ENCODE measurements at places on chromosomes 12 and 14.

GRCh38 chr12:66352197-66352596 lies 49.9 kb downstream of the HELB start:
- no peak for DNase-seq

GRCh38 chr12:67764055-67764454 lies 115.5 kb downstream of the DYRK2 start:
- no peak for DNase-seq

DNA sequence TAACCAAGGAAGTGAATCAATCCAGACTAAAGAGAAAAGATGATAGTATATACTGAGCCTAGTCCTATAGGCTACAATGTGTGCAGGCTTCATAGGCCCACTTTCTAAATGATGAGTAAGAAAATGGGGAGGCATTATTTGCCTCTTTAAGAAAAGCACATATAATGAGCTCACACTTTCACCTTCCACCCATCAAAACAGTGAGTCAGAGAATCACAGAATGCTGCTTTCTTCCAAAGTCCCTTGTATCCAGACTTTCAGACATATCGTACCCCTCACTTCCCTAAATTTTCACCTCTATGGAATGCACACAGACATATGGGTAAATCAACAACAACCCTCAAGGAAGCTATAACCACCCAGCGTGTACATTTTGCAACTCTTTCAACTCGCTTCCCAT lies 286.4 kb upstream of the PRKD1 start:
- peak; percentile 65 for DNase-seq

DNA sequence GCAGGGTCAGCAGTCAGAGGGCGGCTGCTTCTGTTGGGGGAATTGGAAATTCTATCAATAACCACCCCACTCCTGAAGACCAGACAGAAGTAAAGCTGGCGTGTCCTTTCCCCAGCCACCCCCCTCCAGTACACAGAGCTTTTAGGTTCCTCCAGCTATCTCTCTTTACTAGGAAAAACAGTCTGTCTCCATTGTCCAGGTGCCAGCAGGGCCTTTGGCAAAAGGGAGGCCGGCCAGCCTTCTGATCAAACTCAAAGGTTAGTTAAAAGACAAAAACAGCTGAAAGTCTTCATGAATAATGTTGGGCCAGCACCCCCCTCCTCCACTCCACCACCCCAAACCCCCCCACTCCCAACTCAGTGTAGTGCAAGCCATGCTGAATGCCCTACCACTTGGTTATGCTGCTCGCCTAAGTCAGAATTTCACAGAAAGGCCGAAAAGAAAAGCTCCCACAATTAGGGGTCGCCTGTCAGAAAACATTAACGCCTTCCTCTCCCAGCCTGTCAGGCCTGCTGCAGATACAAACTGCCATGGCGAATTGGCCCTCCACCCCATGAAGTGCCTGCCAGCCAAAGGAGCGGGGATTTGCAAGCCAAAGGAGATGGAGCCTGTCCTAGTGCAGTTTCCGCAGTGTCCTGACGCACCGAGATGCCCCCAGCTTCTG lies 8.9 kb downstream of the ASCL1 start:
- DNase-seq, result no peak

DNA sequence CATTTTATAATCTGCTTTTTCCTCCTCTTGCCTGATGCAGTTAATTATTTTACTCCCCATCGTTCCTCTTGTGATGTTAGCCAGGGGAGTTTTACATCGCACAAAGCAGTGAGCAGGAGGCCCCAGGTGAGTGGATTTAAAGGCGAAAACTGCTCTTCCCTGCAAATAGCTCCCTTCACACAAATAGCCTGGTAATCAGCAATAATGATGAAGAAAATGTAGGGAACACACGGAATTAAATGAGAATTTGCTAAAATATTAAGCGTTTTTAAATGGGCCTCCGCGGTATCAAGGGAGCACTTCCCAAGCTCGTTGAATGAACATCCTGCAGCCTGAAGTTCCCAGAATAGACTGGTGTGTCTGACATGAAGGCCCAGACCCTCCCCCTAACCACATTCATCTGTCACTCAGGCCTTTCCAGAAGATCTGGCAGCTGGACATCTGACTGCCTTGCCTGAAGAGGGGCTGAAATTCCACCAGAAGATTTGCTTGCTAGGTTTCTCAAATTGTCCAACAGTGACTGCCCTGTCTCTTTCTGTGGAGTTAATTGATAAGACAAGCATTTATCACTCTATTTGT lies 127.2 kb downstream of the CCDC60 start:
- DNase-seq, result no peak

DNA sequence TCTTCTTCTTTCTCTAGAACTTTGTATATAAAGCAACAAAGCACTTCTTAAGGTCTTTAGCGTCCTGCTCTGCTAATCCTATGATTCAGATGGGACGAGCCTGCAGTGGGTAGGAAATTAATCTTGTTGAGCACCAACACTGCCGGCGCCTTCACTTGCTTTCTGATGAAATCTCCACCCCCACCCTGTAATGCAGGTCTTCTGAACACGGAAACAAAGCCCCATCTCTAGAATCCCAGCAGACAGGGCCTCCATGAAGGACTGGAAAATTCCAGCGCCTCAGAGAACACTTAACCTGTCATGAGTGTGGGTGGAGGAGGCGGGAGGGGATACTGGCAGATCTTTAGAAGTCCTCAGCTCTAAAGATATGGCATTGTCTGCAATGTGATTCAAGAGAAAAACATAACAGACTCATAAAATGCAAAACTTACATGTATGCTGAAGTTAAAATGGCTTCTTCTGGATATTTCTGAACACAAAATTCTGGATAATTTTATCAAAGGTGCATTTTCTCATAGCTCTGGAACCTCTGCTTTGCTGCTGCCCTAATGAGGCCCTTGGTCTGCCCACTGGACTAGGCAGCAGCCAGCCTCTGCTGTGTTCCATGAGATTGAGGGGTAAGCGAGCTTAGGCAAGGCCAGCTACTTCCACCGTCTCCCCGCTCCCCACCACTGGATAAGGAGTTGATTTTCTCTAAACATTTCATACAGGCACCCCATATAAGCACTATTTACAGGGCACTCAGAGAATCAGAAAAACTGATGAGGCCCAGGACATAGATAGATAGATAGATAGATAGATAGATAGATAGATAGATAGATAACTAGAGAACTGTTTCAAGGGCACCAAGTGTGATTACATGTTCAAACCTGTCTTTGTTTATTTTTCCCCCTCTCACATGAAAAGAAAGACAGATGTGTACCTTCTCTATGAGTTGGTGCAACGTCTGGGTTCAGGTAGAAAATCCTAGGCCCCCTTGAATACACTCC lies 43.1 kb downstream of the ZFP36L1 start:
- DNase-seq, result no peak

GRCh38 chr14:97760050-97760449 lies 962.9 kb downstream of the VRK1 start:
- no peak for DNase-seq

GRCh38 chr14:54025661-54026060 lies 69.0 kb upstream of the BMP4 start:
- DNase-seq, result peak; percentile 31

DNA sequence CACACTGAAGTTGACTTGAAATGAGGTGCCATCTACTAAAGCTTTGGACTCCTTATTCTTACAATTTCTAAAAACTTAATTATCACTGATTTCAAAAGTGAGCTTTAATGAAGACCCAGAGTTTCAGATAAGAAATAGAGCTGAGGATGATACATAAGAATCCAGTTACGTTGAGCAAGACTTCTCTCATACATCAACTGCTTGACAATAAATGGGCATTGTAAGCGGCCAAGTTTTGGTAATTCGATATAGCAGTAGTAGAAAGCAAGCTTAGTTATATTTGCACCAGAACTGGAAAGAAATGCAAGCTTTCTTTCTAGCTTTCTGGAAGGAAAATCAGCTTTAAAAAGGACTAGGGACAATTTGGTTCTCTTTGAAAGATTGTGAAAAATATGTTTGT lies 1359.6 kb downstream of the FSCB start:
- no peak for DNase-seq

GRCh38 chr14:99740411-99740810 lies 52.8 kb upstream of the EML1 start:
- DNase-seq, result no peak

- no peak for DNase-seq
Measured at GRCh38 chr12:77999074-77999715, 168.5 kb downstream of the NAV3 start.

- no peak for DNase-seq
Measured at GRCh38 chr12:2719392-2719791, 75.4 kb upstream of the FKBP4 start.

DNA sequence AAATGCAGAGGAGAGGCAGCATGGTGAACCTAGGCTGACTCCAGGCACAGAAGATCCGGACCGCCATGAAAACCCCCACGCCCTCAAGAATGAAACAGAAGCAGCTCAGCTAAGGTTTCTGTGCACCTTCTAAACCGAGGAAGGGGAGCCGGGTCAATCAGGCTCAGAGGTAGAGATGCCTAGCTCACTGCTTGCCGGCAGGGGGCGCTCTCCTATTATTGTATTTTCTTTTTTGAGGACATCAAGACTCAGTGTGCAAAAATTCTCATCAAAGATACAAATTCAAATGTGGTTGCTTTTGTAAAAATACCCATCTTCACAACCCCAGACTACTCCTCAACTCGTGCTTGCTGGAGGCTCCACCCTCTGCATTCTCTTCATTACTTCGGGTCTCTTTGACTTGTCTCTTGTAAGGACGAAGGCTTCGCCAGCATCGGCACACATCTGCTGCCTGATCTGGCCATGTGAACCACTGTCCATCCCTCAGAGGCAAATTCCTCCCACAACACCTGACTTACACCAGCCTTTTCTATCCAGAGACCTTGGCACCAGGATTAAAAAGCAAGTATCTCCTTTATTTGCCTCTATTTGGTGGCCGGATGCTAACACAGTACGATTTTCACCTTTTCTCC lies 33.4 kb upstream of the RNASE3 start:
- DNase-seq, result peak; percentile 49

GRCh38 chr12:12549426-12549825 lies 13.2 kb downstream of the DUSP16 start:
- DNase-seq, result no peak

- no peak for DNase-seq
Measured at GRCh38 chr12:111056618-111057521, 136.5 kb upstream of the MYL2 start.

DNA sequence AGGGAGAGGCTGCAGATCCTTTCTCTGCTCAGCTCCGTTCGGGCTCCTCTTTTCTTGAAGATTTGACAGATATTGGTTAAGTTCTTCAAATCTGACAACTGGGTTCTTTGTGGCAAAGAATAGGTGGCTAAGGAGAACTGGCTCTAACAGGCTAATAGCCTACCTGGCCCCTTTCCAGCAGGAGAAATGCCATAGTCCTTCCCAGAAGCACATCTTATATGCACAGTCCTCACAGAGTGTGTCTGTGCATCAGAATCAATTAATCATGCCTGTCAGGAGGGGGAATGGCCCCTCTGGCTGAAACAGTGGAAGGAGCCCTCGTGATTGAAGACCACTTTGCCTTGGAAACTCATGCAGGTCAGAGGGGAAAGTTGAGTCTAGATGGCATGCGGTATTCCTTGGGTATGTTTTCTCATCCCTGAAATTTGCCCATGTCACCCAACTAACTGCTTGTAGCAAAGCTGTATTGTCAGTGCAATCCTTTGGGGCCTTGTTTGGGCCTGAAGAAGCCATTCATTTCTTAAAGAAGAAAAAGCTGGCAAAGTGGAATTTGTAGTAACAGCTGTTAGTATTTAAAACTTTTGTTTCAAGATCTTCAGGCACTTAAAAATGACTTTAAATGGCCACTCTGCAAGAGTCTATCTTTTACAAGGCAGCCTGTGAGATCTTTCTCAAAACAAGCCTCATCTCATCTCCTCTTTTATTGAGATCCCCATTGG lies 251.5 kb downstream of the ZFP36L1 start:
- DNase-seq, result no peak

GRCh38 chr12:6435961-6436715 lies 8.6 kb upstream of the CD27 start:
- no peak for DNase-seq

- no peak for DNase-seq
Measured at GRCh38 chr14:41397926-41398325, 208.8 kb upstream of the LRFN5 start.

- no peak for DNase-seq
Measured at GRCh38 chr14:66022526-66022925, 463.6 kb upstream of the CCDC196 start.

DNA sequence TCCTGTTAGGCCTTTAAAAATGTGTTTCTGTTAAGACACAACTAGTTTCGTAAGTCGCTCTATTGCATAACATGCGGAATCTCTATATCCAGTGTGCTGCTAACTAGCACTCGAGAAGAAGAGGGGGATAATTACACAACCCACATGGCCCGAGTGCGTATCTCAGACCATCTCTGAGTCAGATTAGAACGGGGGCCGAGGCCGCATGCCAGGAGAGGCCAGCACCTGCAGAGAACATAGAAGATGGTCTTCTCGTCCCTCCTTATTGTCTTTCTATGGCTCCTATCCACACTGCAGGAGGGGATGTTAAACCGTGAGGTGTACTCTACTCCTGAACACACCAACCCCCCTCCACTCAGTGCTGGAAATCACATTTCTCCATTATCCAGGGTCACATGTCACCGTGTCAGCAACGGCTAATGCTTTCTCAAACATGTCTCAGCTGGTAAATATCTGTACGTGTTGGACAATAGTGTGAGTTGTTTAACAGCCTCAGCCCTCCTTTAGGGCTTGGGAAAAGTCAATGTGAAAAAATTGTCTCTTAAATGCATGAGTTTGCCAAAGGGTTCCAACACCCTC lies 56.3 kb downstream of the CCDC88C start:
- DNase-seq, result no peak

DNA sequence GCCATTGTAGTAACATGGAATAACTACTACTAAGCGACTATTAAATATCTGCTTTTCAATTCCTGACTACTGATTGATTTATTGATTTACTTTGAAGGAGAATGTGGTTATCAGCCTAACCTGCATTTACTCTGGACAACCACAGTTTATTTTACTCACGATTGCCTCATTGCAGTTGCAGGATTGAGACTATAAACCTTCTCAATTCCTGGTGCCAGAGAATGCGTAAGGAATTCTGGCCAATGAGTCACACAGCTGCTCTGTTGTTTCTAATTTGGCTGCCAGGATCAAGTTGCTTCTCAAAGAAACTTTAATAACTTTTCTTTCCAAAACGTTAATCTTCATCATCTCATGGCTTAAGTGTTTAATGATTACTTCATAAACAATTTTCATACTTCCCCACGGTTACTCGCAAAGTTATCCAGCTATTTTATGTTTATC lies 13.1 kb upstream of the TMTC1 start:
- DNase-seq, result peak; percentile 92

GRCh38 chr12:1203735-1204019 lies 212.7 kb downstream of the ERC1 start:
- DNase-seq, result peak; percentile 11

GRCh38 chr14:20668969-20669368 lies 15.4 kb upstream of the RNASE4 start:
- DNase-seq, result no peak
